Activated T-cell treated with anti-CD3 and anti-CD28 coated beads, Interleukin-2, amount 50 U/mL, for 1 hour (primary cell): ENCODE measurements at places on chromosomes 16 and 17.

DNA sequence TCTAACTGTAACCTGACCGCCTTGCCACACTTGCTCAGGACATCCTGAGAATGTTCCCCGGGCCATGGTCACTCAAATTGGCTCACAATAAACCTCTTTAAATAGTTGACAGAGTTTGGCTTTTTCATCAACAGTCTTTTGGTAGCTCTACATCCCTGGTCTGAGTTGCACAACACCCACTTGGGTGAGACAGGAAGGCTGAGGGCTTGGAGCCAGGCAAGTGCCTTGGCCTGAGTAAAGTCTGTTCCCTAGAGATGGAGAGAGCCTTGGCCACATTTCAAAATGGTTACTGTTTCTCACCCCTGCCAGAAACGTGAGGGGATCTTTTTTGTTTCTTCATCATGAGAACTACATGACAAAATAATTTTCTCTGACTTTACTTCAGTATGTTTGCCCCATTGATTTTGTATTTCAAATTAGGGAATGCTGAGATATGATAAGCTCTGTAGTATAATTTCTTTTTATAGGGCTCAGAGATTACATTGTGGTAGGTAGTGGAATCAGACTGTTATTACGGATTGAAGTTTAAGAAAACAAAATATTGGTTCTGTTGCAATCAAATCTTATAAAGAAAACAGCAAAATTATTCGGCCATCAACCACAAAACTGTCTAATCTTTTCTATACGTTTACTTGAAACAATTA is 53.9 kb upstream of the NETO2 start:
- no peak for DNase-seq

DNA sequence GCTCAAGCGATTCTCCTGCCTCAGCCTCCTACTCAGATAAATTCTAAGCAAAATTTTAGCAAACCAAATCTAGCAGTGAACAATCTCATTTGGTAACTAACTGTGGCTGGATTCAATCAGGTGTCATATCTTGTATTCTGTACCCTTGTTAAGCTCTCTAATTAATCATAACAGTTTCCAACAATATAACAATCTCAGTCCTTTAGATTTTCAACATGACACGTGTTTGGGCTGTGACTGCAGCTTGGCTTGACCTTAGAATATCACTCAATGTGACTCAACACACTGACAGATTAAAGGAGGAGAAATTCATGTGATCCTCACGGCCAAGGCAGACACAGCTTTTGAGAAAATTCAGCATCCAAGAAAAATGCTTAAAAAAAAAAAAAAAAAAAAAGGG is 133.6 kb downstream of the BANP start:
- no peak for DNase-seq

GRCh38 chr16:450785-451512 is 25.5 kb downstream of the RAB11FIP3 start:
- no peak for DNase-seq

DNA sequence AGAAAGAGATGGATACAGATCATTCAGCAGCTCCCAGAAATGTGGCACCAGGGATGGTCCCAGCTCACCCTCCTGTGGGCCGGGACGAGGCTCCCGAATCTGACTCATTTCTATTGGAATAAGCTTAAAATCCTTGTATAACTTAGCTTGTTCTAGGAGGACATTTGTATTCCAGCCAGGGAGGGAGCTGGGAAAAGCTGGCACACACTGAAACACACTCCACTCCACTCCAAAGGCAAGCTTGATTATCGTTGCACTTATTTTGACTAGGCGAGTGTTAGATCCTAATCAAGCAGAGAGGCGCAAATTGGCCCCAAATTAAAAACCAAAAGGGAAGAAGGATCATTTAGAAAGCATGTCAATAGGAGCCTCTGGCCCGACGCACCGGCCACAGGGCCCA is 339.5 kb downstream of the HS3ST4 start:
- no peak for DNase-seq

- DNase-seq, result no peak
These were observed 2452.5 kb downstream of the TP53TG3F start for GRCh38 chr16:35911899-35912298.

DNA sequence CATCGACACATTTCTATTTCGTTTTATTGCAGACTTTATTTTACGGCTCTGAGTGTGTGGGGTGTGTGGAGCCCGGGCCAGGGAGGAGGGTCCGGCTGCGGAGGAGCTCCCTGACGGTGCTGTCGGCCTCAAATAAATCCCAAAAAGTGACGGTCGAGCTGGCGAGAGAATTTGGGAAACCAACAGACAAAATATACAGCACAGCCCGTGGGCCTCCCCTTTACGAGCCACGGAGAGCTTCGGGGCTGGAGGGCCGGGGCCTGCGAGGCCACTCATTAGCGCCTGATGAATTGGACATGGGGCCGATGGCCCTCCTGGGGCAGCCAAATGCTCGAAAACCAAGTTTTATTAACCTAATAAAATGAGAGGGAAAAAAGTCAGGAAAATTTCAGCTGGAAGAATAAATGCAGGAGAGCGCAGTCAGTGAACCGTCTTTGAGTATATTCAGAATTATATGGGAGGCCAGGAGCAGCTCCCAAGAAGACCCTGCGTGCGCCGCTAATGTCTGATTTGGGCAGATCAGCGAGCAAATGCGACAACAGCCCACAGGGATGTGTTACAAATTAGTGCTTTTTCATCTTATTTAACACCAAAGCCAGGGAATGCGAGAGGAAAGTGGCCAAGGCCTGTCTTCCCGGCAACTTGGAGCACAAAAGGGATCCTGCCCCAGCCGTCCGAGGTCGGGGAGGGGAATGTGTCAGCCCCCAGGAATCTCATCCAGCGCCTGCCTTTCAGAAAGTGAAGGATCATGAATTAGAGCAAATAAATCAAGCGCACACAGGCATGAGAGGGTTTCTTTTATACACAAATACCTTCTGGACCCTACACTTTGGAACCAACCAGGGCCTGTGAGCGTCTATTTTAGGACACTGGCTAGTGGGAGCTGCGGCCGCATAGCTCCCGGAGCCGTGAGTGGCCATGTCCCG is 249.1 kb downstream of the C16orf95 start:
- DNase-seq, result no peak

- DNase-seq, result no peak
These were observed 418.3 kb downstream of the NPIPA7 start for GRCh38 chr16:16797239-16797638.

GRCh38 chr17:62870030-62870541 is 62.0 kb upstream of the MARCHF10 start:
- DNase-seq, result no peak

- no peak for DNase-seq
These were observed 10.8 kb upstream of the USP31 start for GRCh38 chr16:23160082-23160481.

GRCh38 chr16:84930298-84931106 is 80.8 kb downstream of the ZDHHC7 start:
- DNase-seq, result no peak

DNA sequence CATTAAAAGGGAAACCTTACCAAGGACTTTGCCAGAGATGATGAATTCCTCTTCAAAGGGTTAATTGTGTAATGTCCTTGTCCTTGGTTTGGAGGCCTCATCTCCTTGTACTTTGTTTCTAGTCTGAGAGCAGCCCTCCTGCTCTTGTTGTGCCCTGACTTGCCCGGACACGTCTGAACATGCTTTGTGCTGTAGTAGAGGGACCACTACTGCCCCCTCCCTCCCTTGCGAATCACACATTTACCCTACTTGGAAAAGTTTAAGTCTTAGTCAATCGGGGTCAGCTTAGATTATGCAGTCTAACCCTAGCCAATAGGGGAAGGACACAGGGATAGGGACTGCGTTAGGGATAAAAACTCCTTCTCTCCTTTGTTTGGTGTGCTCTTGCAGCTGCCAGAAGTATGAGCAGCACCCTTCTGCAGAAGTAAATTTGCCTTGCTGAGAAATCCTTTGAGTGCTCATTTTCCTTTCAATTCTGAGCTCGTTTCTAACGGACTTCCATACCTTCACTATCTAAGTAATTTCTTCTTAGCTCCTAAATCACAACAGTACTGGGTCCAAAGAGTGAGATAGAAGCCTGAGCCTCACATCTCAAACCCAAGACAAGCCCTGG is 26.4 kb upstream of the CLEC3A start:
- DNase-seq, result no peak

DNA sequence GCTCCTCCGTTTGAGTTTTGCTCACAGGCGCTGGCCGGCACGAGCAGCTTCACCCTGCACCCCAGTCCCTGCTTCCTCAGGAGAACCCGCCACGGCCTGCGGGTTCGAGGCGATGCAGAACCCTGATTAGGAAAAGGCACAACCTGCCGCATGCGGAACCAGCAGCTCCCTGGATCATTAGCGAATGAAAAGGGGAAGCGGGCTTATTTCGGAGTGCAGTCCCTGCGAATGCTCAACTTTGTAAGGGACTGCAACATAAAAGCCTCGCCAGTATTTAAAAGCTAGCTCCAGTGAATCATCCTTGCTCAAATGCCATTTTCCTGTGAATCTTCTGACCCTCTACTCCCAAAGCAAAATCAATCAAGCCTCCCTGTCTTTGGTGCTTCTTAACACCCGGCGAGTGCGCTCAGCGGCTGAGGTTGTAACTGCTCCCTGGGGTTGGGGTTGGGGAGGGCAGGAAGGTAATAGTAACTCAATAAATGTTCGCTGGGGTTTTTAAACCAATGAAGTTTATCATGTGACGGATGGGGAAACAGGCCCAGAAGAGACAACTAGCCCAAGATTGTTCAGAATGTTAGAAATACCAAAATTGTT is 678 bp upstream of the AKAP10 start:
- no peak for DNase-seq
